ENCODE measurements at places on chromosomes 11 and 22.

DNA sequence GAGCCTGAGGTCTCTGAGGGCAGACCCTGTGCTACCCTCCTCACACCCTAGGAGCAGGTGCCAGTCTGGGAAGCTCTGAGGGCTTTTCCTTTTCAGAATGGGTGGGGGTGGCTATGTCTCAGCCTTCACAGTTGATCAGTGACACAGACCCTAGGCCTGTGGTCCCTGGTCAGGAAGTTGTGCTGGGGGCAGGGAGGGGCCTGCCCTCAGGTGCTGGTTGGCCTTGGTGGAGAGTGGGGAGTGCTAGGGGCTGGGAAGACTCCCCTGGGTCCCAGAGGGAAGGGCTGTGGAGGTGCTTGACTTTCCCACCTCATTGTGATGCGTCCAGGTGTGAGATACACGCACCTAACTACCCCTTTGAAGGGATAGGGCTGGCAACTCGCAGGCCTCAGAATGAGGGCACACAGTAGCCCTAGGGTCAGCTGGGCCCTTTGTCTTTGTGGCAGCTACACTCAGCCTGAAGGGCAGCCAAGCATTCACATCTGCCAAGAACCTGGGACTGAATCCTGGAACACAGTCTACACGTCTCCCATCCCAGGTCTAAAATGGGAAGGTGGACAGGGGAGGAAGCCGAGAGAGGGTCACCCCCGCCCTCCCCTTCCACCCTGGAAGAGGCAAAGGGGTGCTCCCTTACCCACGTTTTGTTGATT is 31.2 kb upstream of the ATXN10 start:
- DNase-seq, result no peak

- no peak for DNase-seq
Observed at GRCh38 chr11:34166806-34167740, 61.6 kb downstream of the NAT10 start.

- no peak for DNase-seq
Observed at GRCh38 chr11:46247659-46248058, 29.8 kb upstream of the CREB3L1 start.

- no peak for DNase-seq
Observed at GRCh38 chr11:24679821-24680351, 183.0 kb downstream of the LUZP2 start.

GRCh38 chr11:29305456-29306232 is 711.2 kb downstream of the KCNA4 start:
- no peak for DNase-seq

DNA sequence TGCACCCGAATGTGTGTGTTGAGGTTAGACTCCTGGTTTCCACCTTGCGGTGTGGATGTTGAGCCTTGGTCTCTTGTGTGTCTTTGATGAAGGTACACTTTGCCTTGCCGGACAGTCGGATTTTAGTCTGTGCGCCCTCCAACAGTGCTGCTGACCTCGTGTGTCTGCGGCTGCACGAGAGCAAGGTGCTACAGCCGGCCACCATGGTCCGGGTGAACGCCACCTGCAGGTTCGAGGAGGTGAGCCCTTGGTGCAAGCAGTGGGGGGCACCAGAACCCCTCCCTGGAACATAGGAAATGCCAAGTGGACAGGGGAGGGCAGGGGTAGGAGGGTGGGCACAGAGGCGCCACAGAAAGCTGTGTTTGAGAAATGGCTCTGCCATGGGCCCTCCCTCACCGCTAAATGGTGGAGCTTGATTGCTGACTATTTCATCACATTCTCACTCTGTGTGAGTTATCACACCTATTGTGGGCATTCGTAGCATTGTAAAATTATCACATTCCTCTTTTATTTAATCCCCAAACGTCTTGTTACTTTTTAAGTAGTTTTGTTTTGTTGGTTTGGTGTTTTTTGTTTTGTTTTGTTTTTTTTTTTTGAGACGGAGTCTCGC is 26.4 kb upstream of the PANX2 start:
- no peak for DNase-seq

All from effector memory CD4-positive, alpha-beta T cell (primary cell).